ENCODE measurements at places on chromosomes 16 and 17.

DNA sequence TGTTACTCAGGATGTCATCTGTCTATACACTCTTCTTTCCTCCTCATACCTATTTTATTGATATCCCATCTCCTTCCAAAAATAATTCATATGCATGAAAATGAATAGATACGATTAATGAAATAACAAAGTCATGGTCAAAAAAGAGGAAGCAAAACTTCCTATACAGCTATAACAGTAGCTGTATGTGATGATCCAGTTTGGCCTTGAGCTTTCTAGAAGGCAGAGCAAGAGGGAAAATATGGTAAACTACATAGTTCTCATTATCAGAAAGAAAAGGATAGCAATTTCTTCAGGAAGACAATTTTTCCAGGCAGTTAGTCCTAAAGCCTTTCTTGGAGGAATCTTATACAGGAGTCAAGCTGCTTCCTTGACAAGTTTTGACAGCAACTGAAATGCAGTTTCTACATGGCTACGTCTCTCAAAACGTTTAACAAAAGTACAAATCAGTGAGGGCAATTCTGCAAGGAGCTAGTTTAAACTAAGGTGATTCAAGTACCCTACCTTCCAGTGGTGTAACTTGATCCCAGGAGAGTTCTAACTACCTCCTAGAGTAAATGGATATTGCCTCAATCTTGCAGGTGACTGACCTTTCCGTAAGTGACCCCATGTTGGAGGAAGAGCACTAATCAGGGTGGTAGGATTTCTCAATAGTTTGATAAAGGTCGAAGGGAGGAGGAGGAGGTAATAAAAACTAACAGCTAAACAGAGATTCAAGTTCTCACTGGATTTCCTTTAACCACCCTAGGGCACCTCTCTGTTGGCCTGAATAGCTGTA, 1.0 kb downstream of the SPAG5 start:
- no peak for DNase-seq

DNA sequence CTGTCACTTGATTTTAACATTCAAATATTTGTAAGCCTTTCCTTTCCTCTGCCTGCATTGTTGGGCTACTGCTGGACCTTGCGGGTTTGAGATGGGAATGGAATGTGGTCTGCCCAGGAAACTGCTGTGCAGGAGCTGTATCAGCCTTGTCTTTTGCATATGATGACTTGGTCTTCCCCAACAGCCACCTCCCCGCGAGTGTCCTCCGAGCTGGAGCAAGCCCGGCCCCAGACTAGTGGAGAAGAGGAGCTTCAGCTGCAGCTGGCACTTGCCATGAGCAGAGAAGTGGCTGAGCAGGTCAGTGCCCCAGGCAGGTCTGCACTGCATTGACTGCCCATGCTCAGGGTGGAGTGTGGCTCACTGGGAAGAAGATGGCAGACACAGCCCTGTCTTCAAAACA, 52.8 kb downstream of the B9D1 start:
- no peak for DNase-seq

- no peak for DNase-seq
Measured at GRCh38 chr17:41540921-41541625, 13.0 kb upstream of the KRT19 start.

GRCh38 chr16:19704321-19705145, 13.5 kb downstream of the KNOP1 start:
- DNase-seq = no peak
